ENCODE measurements at places on chromosomes 5 and 9. TPM values are rescaled to one million over a fixed set of nuclear protein-coding genes. Genes with fewer than 3 reads are reported as not detected.

DNA sequence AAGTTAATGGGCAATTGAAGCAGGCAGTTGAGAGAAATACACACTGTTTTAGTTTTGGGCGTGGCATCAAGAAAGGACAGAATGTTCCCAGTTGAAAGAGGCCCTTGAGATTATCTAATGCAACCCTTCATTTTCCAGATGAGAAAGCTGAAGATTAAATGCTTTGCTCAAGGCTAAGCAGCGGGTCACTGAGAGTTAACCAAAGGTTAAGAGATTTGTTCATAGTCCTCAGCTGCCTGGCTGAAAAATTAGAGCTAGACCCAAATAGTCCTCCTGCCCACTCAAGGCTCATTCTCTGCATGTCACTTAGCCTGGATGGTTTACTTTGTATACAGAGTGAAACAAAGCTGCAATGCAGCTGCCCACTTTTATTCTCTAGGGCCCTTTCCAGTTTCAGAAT, 46.7 kb upstream of the MAMDC2 start:
- DNase-seq: no peak

GRCh38 chr9:61668846-61669245, 479.0 kb downstream of the SPATA31A7 start:
- no peak for DNase-seq

Gene C9orf50
- not detected for total RNA-seq

Gene GABRA1
- not detected for total RNA-seq

All from PC-3 (cell line).